ENCODE measurements at places on chromosomes 5 and 9. TPM values are rescaled to one million over a fixed set of nuclear protein-coding genes. Genes with fewer than 3 reads are reported as not detected.

GRCh38 chr9:72309364-72310133 is 55.5 kb downstream of the ZFAND5 start:
- no peak overlapping the region for H3K4me3 ChIP-seq
- peaks cover 3% of the 10 kb centered on the region for H3K4me1 ChIP-seq
- no peaks in the 10 kb centered on the region for H3K36me3 ChIP-seq

GRCh38 chr9:120863833-120864232 is 13.2 kb downstream of the PHF19 start:
- DNase-seq = no peak
- H3K4me3 ChIP-seq = no peak overlapping the region
- H3K36me3 ChIP-seq = peaks cover 12% of the 10 kb centered on the region
- H3K27me3 ChIP-seq = no peaks in the 10 kb centered on the region
- no peak overlapping the region for H3K27ac ChIP-seq

IL3 gene
- total RNA-seq = not detected

DNA sequence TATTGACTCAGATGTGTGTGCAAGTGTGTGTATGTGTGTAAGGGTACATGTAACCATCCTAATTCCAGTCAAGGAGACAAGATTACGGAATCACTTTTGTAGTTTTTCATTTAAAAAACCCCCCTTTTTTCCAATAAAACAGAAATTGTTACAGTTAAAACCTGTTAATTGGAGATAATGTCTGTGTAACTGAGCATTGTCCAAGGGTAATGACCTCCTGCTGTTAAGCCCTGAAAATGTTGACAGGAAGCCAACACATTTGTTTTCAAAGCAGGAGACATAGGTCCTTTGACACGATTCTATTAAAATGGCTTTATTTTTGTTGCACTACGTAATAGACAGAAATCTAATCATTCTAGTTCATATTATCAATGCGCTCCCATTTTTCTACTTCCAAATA is 457.3 kb upstream of the ARRDC3 start:
- no peak overlapping the region for H3K4me3 ChIP-seq
- H3K27me3 ChIP-seq = no peaks in the 10 kb centered on the region
- no peaks in the 10 kb centered on the region for H3K4me1 ChIP-seq
- H3K36me3 ChIP-seq = no peaks in the 10 kb centered on the region
- no peak overlapping the region for H3K27ac ChIP-seq

DNA sequence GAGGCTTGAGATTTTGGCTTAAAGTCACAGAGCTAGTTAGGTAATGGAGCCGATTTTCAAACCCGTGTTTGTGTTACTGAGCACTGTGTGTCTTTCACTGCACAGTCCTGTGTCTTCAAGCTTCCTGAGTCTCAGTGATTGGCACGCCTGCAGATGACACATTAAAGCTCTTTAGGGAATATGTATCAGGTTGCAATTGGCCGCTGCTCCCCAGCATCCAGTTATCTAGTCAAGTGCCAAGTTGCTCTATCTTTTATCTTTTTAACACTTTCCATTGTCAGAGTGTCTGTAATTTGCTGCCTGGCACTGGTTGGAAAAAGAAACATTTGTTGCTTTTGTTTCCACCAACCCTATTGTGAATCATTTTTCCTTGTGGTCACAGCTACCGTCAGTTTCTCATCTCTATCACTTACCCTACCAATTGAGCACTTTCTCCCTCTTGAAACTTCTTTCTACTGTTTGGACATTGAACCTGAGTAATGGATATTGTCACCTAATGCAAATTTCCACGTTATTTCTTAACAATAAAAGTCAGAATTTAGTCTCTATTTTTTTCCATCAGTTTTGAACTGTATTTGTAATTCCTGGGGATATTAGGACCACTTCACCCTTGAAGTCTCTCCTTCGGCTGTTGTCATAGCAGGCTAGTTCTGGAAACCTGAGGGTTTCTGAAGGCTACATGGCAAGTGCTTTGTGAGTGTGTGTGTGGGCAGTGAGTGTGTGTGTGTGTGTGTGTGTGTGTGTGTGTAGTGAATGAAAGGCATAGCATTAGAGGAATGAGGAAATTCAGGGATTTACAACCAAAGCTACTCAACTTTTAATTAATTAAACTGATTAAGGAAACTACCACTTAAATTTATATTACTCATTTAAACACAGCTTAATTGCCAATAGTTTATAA is 274.3 kb downstream of the ISL1 start:
- no peak overlapping the region for H3K27ac ChIP-seq
- H3K4me3 ChIP-seq = no peak overlapping the region
- H3K27me3 ChIP-seq = no peaks in the 10 kb centered on the region

GRCh38 chr5:2464141-2464540 is 287.3 kb downstream of the IRX2 start:
- H3K36me3 ChIP-seq = no peaks in the 10 kb centered on the region
- no peaks in the 10 kb centered on the region for H3K4me1 ChIP-seq
- no peak for DNase-seq
- H3K4me3 ChIP-seq = no peak overlapping the region
- H3K27ac ChIP-seq = no peak overlapping the region

DNA sequence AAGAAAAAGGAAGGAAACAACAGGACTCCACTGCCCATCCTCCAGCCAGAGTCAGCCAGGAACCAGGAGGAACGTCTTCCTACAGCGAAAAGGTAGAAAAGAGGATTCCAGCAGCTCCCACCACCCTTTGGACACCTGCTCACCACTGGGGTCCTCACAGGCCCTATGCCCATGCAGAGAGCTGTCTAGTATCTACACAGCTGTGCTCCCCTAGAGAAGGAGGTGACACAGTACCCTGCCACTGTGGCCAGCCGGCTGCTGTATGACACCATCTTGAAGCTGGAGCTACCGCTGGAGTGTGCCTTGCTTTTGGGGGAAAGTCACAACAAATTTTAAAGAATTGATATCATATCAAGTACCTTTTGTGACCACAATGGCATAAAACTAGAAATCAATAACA is 92.6 kb downstream of the GTF3C4 start:
- H3K4me3 ChIP-seq = no peak overlapping the region
- H3K27ac ChIP-seq = no peak overlapping the region
- no peaks in the 10 kb centered on the region for H3K27me3 ChIP-seq
- no peaks in the 10 kb centered on the region for H3K36me3 ChIP-seq

GRCh38 chr5:41924872-41925554 is at the start of gene FBXO4:
FBXO4 (plus strand) TSS chr5:41925281; CDS start chr5:41925310, 29 bp downstream.
- peak within 1 kb of the TSS; percentile 94 for H3K27ac ChIP-seq
- no peaks in the 10 kb centered on the region for H3K4me1 ChIP-seq
- peak; percentile 74 for DNase-seq
- H3K36me3 ChIP-seq = no peaks in the 10 kb centered on the region
- no peaks in the 10 kb centered on the region for H3K27me3 ChIP-seq

GRCh38 chr9:137967280-137967953 is 89.8 kb downstream of the CACNA1B start:
- no peak overlapping the region for H3K4me3 ChIP-seq
- H3K27ac ChIP-seq = no peak overlapping the region
- DNase-seq = no peak
- H3K36me3 ChIP-seq = no peaks in the 10 kb centered on the region

CEP78 gene
- total RNA-seq = 12.0 TPM

DNA sequence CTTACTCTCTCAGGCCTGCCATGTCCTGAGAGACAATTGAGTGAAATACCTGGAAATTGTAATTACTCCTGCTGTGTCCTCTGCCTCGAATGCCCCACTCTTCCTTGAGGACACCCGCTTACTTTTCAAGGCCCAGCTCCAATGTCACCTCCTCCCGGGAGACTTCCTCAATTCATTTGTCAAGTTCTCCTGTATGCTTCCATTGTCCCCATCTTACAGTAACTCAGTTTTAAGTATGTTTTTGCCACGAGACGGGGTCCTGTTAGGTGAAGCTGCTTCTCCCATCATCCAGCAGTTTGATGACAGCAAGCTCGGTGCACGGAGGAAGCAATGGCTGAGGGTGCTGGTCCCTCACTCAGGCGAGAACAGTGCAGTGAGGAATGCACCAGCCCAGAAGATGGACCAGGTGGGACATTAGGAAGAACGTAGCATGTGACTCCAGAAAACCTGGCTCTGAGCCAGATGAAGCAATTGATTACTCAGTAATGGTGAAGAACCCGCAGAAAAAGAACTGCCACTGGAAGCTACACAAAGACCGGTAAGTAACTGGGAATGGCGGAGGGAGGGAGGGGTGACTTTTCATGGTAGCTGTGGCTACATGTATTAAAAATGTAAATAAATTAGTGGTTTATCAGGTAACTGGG is 274.8 kb downstream of the DENND1A start:
- no peaks in the 10 kb centered on the region for H3K36me3 ChIP-seq
- no peak overlapping the region for H3K27ac ChIP-seq
- H3K27me3 ChIP-seq = no peaks in the 10 kb centered on the region
- H3K4me1 ChIP-seq = no peaks in the 10 kb centered on the region
- no peak for DNase-seq

SREK1 gene
- 67.5 TPM for total RNA-seq

DNA sequence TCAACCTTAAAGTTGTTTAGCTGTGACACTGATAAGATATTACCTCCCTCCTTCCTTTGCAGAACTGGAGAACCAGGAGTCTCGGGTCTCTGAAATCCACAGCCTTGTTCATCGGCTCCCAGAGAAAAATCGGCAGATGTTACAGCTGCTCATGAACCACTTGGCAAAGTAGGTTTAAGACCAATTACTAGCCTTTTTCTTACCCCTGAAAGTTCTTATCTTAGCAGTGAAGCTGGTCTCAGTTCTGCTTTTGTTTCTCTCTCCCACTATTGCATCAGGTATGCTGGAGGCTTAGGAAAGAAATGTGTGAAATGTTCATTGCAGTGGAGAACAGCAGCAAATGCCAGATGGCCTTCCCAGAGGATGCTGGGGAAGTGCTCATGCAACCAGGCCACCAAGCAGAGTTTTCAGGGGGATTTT is 287.4 kb downstream of the ARHGAP26 start:
- no peak for DNase-seq
- no peak overlapping the region for H3K4me3 ChIP-seq
- no peaks in the 10 kb centered on the region for H3K27me3 ChIP-seq
- no peaks in the 10 kb centered on the region for H3K4me1 ChIP-seq
- H3K27ac ChIP-seq = no peak overlapping the region
- no peaks in the 10 kb centered on the region for H3K36me3 ChIP-seq

DNA sequence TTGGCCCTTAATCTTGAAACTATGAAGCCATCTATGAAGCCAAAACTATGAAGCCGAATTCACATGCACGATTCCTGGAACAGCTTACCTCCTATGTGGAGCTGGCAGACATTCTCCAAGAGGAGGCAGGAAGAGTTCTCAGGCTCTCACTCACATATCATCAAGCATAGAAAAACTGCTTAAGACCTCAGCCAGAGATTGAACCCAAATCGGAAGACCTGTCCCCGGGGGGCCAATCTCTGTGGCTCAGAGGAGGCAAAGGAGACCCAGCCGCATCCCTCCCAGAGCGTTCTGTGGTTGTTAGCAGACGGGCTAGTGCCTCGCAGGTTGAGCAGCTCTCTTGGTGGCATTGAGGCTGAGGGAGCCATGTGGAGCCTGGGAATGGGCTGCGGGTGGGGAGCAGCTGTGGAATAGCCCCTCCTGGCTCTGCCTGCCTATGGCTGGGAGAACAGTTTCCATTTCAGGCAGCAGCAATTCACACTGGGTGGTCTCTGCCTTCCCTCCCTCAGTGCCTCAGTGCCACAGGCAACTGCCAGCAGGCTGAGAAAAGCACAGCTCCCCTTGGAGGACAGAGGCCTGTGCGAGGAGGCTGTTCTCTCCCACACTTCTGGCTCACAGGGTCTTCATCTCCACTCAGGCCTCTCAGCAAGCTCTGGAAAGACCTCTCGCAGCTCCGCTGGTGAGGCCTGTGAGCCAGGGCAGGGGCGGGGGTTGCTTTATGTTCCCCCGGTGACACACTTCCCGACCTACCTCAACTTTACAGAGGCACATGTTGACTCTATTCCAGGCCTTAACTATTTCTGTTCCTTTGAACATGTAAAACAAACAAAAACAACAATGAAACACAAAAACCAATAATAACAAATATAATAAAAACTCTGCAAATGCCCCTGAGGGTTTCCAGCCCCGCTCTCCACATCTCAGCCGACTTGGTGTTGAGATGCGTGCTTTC is 17.4 kb upstream of the TMEM174 start:
- H3K27ac ChIP-seq = no peak overlapping the region
- H3K36me3 ChIP-seq = no peaks in the 10 kb centered on the region
- no peaks in the 10 kb centered on the region for H3K27me3 ChIP-seq

DPYSL3 gene
- 126 TPM for total RNA-seq

DNA sequence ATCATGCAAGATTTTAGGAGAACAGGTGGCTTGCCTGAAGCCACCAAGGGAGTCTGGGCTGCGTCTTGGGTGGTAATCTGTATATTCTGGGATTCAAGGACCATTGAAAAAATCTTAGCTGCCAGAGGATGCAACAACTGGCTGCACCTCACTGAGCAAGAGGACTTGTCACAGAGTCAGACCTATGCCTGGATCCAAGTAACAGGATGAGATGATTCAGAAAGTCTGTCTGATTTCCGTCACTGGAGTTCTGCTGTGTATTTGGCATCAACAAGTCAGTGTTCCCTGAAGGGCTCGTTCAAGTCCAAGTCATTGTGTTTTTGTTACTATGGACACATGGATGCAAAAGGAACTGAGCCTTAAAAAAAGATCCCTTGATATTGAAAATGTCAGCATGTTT is 37.8 kb upstream of the CARTPT start:
- H3K27ac ChIP-seq = no peak overlapping the region
- H3K4me1 ChIP-seq = no peaks in the 10 kb centered on the region
- DNase-seq = no peak
- H3K36me3 ChIP-seq = no peaks in the 10 kb centered on the region

GRCh38 chr9:89873801-89874200 is 269.0 kb downstream of the GADD45G start:
- no peaks in the 10 kb centered on the region for H3K36me3 ChIP-seq
- no peak for DNase-seq
- peak overlapping the region; percentile 59 for H3K27ac ChIP-seq
- H3K27me3 ChIP-seq = no peaks in the 10 kb centered on the region
- no peak overlapping the region for H3K4me3 ChIP-seq

DNA sequence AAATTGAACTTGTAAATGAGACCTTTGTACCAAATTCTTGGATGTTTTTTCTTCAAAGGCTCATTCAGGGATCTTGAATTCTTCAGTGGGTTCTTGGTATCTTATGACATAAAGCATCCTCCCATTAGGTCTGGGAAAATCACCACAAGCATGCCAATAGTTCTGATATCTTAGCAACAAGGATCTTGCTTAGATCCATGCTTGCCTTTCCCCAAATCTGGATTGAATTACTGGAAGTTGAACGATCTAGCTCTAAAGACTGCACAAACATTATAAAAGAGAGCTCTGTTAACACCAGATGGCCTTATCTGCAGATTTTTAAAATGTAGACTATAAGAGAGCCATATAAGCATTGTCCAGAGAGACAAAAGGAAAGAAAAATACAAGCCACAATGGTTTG is 266.3 kb downstream of the RAB3C start:
- no peak overlapping the region for H3K4me3 ChIP-seq
- no peak for DNase-seq
- no peaks in the 10 kb centered on the region for H3K27me3 ChIP-seq
- H3K27ac ChIP-seq = no peak overlapping the region

Measured in prostate gland (tissue), 2 donors.